ENCODE measurements at places on chromosomes 6 and 20. TPM values are rescaled to one million over a fixed set of nuclear protein-coding genes. Genes with fewer than 3 reads are reported as not detected.
A peak's percentile ranks its signal among the peaks of the same experiment; 100 is the strongest.

Gene TRIM15
- total RNA-seq, result not detected

Gene MDFI
- not detected for total RNA-seq

Gene SLC29A1
- total RNA-seq, result 92.5 TPM

Gene ADGRF1
- total RNA-seq, result not detected

DNA sequence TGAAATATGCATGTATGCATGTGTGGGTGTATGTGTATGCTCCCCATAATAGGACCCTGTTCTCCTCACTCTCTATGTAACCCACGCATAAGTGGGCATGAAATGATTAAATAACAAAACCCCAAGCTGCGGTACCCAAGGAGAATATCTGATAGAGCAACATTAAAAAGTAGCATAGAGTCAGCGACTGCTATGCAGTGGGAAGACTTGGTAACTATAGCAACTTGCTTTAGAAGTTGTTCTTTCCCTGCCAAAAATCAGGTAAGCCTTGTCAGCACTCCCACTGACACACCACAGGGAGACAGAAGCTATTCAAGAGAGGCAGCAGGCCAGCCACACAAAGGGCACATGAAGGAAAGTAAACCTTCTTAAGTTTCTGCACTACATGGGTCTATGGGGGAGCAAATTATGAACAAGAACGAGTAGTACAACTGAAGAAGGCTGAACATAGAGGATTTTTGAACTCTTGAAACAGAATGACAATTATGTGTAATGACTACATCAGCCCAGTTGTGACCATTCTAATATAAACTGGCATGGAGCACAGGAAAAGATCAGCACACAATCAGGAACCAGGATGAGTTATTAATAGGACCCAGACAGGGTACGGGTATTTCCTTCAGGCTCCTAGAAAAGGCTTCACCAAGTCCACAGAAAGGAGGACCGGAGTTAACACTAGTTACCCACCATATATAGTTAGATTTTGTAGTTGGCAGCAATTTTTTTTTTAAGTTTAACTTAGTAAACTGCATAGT is 89.9 kb downstream of the GPR6 start:
- H3K27me3 ChIP-seq, result no peaks in the 10 kb centered on the region
- H3K27ac ChIP-seq, result no peak overlapping the region
- H3K36me3 ChIP-seq, result no peaks in the 10 kb centered on the region
- DNase-seq, result no peak
- peaks cover 4% of the 10 kb centered on the region for H3K4me1 ChIP-seq
- H3K4me3 ChIP-seq, result no peak overlapping the region

DNA sequence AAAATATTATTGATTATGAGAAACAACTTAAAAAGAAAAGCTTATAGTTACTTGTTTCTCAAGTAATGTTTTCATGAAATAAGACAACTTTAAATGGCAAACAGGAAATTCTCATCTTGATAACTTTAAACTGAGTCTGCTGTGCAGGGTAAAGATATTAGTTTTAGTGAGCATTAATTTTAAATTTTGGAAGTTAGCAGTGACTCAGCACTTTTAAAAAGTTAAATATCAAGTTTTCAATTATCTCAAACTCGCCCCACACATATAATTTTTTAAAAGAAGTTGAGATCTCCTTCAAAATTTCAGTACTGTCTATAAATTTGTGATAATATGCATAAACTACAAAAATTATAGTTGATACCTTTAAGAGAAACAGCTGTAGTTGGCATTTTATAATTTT is 337.3 kb upstream of the NT5E start:
- H3K4me1 ChIP-seq, result no peaks in the 10 kb centered on the region
- H3K27me3 ChIP-seq, result peaks cover 4% of the 10 kb centered on the region
- H3K36me3 ChIP-seq, result no peaks in the 10 kb centered on the region
- DNase-seq, result no peak

DNA sequence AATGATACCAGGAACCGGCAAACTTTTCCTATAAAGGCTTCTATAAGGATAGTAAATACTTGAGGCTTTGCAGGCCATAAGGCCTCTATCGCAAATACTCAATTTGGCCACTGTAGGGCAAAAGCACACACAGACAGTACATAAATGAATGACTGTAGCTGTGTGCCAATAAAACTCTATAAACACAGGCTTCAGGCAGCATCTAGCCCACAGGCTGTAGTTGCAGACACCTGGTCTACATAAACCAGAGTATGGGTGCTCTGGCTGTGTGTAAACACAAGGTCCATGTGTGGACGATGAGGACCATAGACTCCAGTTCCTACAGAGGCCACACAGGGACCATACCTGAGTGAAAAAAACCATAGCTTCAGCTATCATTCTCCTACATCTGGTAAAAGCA is 52.2 kb downstream of the ZMYND8 start:
- no peak overlapping the region for H3K4me3 ChIP-seq
- DNase-seq, result no peak
- peaks cover 29% of the 10 kb centered on the region for H3K36me3 ChIP-seq
- H3K27ac ChIP-seq, result no peak overlapping the region
- peaks cover 32% of the 10 kb centered on the region for H3K4me1 ChIP-seq

GRCh38 chr6:169342710-169343109 is 89.1 kb upstream of the THBS2 start:
- no peaks in the 10 kb centered on the region for H3K27me3 ChIP-seq
- no peak overlapping the region for H3K27ac ChIP-seq
- H3K4me3 ChIP-seq, result no peak overlapping the region
- H3K4me1 ChIP-seq, result no peaks in the 10 kb centered on the region
- DNase-seq, result no peak

- no peaks in the 10 kb centered on the region for H3K27me3 ChIP-seq
- peaks cover 34% of the 10 kb centered on the region for H3K4me1 ChIP-seq
- peak overlapping the region; percentile 99 for H3K27ac ChIP-seq
- no peak for DNase-seq
- H3K36me3 ChIP-seq, result peaks cover 2% of the 10 kb centered on the region
- H3K4me3 ChIP-seq, result peak overlapping the region; percentile 92
These were observed 11.0 kb upstream of the ELOVL5 start for GRCh38 chr6:53359843-53360092.

GRCh38 chr6:56073761-56074160 is 173.6 kb downstream of the COL21A1 start:
- H3K4me1 ChIP-seq, result no peaks in the 10 kb centered on the region
- no peaks in the 10 kb centered on the region for H3K36me3 ChIP-seq
- H3K4me3 ChIP-seq, result no peak overlapping the region
- no peaks in the 10 kb centered on the region for H3K27me3 ChIP-seq
- no peak overlapping the region for H3K27ac ChIP-seq
- no peak for DNase-seq

DNA sequence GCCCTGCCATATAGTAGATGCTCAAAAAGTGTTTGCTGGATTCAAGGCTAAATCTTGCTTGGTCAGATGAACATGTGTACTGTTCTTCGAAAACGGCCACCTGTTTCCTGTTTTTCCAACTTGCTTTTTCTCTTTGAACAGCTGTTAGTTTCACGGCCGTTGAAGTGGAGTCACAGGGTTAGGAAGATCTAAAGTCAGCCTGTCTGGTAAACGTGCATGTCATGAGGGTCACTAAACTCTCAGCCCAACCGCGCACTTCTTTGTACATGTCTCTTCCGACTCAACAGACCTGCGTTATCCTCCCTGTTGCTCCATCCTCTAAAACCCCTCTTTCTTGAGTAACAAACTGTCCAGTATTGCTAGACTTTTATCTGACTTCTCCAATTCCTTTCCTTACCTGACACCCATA is 93.2 kb upstream of the MAN1A1 start:
- no peak overlapping the region for H3K4me3 ChIP-seq
- peaks cover 20% of the 10 kb centered on the region for H3K4me1 ChIP-seq
- H3K27ac ChIP-seq, result no peak overlapping the region
- H3K27me3 ChIP-seq, result no peaks in the 10 kb centered on the region

GRCh38 chr6:134481966-134482365 is 164.1 kb upstream of the SGK1 start:
- H3K36me3 ChIP-seq, result no peaks in the 10 kb centered on the region
- no peak overlapping the region for H3K4me3 ChIP-seq
- no peak for DNase-seq

Data from activated naive CD8-positive, alpha-beta T cell treated with anti-CD3 and anti-CD28 coated beads for 36 hours (primary cell).